Aorta (tissue), 5 donors: ENCODE measurements at places on chromosomes 7 and 10.

DNA sequence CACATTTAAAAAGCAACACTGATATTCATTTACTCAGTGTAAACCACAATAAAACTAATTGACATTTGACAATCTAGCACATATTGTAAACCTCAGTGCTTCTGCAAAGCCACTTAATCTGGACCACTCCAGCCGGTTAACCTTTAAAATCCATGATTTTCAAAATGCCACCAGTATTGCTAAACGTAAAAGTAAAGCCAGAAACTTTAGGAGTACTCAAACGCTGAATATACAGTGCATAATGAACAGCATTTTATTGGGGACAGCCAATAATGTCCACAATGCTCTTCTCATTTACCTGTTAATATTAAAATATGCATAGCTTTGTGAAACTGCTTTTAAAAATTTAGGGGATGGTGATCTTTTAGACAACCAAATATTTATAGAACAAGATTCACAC lies 10.8 kb downstream of the HNRNPA2B1 start:
- no peak for DNase-seq

DNA sequence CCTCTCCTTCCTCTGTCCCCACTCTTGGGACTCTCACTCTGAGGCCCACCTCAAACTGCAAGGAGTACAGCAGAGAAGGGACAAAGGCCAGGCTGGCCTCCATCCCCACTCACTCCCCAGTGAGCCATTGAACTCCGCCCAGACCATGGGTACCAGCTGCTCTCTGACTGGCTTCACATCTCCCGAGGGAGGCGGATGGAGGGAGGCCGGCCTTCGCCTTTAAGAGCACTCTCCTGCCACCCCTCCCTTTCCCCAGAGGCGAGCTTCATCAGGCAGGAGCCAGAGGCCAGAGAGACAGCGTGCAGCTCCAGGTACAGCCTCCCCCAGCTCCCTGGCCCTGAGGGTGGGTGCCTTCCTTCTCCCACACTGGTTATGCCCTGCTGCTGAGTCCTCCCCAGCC lies 1.8 kb upstream of the LDB3 start:
- no peak for DNase-seq

GRCh38 chr10:6101181-6101580 lies 12.3 kb downstream of the RBM17 start:
- no peak for DNase-seq

GRCh38 chr10:10657139-10657760 lies 360.4 kb upstream of the CELF2 start:
- DNase-seq: no peak

- no peak for DNase-seq
Measured at GRCh38 chr7:43565786-43566185, 17.1 kb upstream of the STK17A start.

GRCh38 chr7:125127304-125127703 lies 197.7 kb upstream of the POT1 start:
- DNase-seq: no peak

DNA sequence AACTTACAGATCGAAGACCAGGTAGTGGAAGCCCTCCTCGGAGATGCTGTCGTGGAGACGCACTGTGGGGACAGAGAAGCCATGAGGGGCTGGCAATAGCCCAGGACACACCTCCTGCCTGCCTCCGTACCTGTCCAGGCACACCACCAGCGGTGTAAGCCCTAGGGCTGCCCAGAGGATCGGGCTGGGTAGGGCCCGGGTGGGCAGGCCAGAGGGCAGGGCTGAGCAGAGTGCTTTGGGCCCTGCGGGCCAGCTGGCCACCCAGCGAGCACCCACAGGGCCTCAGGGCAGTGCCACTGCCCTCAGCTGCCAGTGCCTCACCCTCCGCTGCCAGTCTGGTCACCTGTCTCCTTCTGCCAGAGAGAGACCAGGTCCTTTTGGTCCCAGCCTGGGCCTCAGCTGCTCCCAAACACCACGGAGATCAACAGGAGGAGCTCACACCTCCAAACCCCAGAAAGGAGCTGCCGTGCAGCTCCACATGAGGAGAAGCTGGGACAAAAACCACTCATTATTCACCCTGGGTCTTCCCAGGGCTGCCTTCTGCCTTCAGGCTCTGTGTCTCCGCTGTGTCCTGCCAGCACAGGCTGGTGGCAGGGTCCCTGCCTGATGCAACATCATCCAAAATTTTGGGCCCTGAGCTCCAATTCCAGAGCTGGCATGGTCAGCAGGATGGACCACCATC lies 58.2 kb downstream of the YKT6 start:
- no peak for DNase-seq

DNA sequence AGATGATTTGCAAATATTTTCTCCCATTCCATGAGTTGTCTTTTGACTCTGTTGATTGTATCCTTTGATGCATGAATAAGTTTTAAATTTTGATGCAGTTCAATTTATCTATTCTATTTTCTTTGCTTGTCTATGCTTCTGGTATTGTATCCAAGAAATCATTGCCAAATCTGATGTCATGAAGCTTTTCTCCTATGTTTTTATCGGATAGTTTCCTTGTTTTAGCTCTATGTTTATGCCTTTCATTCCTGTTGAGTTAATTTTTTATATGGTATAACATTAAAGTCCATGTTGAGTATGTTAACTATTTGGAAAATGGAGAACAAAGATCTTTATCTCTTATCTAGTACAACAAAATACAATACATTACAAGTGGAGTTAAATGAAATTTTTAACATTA lies 27.6 kb upstream of the VPS41 start:
- DNase-seq: no peak

DNA sequence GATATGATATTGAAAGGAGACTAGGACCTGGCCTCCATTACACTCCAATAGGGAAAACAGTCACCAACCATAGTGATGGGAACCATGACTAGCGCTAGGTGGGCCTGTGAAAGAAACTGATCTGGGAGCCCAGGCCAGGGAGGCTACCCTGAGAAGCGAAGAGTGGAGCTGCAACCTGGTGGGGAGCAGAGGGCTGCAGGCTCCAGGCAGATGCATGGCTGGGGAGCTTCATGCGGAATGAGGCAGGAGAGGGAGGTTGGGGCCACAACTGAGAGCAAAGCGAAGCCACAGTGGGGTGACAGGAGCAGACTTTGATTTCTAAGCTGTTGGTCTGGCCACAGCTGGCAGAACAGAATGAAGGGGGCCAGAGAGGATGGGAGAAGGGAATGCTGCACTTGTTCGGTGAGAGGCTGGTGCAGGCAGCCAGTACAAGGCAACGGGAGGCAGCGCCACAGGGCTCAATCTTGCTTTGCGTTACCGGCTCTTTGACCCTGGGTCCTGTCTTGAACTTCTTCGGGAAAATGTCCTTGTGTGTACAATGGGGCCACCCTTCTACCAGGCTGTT lies 88.4 kb downstream of the TACC2 start:
- no peak for DNase-seq

GRCh38 chr10:35563261-35563891 lies 41.8 kb upstream of the GJD4 start:
- DNase-seq: no peak

GRCh38 chr10:28545967-28546644 lies 13.2 kb downstream of the WAC start:
- DNase-seq: no peak

DNA sequence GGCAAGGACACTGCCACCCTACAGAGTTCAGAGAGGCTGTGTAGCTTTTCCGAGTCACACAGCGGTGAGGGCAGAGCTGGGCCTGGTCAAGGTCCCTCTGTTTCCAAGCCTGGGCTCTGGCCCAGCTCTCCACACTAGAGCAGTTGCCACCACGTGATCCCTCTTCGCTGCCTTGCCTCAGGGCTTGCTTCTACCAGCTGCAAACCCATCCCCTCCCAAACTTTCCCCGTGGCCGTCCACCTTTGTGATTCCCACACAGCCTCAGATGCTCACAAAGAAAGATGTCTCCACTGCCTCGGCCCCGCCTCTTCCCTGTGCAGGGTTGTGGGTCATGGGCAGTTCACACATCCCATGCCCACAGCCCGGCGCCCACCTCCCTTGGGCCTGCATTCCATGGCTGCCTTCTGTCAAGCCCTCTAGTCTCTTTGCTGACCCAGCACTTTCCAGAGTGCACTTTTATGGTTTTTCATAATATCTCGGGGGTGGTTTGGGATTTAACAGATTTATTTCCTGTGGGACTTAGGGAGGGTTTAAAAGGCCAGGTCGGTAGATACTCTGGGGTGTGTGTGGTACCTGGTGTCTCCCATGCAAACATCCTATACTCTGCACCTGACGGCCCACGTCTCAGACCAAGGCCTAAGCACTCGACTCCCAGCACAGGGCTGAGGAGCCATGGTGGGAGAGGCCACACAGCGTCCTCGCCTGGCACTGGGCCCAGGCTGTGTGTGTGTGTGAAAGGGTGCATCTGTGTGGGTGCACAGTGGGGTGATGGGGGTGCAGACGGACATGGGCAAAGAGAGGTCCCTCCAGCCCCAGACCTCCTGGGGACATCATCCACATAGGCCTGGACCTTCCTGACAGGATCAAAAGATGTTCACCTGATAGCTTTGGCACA lies 59.6 kb downstream of the PKD1L1 start:
- no peak for DNase-seq

DNA sequence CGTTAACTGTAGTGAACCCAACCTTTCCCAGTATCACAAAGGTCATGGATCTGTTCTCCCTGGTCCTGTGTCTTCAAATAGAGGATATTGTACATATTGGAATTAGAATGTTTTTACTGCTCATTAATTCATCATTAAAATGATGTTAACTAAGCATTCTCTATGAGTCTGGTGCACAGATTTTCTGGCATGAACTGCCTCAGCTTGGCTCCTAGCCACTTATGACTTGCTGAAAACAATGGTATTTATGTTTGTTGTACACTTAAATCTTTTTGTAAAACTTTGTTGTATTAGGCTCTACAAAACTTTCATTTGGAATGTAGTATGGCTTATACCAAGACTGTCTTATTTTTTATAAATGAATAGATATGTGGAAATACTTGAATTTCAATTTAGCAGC lies 329.4 kb downstream of the TFEC start:
- no peak for DNase-seq

DNA sequence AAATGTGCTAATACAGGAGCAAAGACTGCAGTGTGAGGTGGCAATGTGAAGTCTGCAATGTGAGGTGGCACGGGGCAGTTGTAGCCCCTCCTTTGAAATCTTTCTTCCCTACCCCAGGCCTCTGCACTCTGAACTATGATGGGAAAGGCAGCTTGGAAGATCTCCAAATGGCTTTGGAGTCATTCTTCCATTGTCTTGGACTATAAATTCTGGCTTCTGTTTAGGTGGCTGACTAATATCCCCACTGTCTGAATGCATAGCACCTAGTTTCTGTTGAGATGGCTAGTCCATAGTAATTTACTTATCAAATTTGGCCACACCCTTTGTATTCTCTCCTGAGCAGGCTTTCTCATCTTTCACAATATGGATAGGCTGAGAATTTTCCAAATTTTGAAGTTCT lies 175.0 kb downstream of the CFTR start:
- DNase-seq: no peak

GRCh38 chr10:124701881-124702656 lies 42.1 kb downstream of the FAM53B start:
- DNase-seq: peak; percentile 52

DNA sequence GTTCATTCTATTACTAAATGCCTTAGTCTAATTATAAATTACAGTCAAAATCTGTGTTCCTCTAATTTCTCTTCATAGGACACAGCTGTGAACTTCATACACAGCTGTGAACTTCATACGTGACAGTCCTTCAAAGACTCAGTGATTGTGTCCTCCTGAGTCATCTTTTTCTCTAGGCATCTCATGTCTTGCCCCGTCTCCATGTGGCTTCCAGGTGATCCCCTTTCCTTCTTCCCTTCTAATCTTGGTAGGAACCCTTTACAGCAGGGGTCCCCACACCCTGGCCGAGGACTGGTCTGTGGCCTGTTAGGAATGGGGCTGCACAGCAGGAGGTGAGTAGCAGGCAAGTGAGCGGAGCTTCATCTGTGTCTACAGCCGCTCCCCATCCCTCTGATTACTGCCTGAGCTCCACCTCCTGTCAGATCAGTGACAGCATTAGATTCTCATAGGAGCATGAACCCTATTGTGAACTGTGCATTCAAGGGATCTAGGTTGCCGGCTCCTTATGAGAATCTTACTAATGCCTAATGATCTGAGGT lies 14.0 kb upstream of the EIF5AL1 start:
- no peak for DNase-seq

DNA sequence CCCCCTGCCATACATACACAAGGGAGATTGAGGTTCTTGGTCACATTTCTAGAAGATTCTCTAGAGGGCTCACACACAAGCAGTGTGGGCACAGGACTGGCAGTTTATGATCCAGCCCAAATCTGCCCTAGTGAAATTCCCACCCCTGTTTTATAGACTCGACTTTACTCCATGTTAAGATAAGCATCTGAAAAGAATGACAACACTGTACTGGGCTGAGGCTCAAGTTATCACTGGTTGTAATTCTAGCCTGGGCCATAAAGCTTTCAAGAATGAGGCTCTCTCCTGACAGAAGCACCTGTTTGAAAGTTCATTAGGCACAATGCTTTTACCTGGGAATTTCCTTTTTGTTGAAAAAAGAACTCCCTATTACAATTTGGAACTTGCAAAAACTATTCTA lies 195.6 kb upstream of the GLI3 start:
- no peak for DNase-seq

DNA sequence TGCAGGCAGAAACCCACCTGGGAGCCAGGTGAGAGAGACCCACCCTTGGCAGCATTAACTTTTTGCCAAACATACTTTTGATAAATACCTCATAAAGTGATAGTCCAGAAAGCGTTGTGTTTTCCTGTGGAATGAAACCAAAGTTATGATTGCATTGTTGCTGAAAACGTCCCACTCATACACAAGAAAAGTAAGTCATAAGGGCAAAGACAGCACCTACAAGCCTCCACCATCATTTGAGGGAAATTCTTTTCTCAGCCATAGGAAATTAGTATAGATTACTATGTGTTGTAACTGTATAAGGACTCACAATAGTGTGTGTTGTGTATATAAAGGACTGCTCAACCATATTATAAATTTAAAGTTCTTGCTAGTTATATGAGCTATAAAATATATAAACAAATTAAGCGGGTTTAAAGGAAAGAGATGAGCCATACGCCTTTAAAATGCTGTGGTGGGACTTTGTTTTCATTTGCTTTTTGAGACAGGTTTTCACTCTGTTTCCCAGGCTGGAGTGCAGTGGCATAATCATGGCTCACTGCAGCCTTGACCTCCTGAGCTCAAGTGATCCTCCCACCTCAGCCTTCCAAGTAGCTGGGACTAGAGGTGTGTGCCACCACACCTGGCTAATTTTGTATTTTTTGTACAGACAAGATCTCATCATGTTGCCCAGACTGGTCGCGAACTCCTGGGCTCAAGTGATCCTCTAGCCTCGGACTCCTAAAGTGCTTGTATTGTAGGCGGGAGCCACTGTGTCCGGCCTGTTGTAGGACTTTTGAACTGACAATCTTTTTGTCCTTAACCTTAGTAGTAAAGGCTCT lies 160.8 kb downstream of the PKD1L1 start:
- DNase-seq: no peak

DNA sequence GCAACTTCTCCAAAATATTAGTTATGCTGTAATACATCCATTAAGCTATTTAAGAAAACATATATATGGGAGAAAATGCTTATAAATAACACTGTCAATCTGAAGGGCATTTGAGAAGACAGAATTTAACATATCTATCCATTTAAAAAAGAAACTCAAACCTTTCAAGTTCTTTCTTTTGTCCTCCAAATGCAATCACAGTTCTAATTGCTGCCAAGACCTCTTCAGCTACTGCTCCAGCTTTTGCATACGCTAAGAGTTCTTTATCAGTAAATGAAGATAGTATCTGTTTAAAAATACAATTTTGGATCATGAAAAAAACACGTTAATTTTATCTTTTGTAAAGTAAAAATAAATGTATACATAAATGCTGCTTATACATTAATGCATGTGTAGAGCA lies 39.6 kb downstream of the ABCB1 start:
- no peak for DNase-seq
